GM12864 (cell line): ENCODE measurements at places on chromosomes 3 and 15.

- no peak for DNase-seq
Measured at GRCh38 chr3:34396288-34396687, 597.9 kb downstream of the PDCD6IP start.

- no peak for DNase-seq
Measured at GRCh38 chr3:48141604-48142137, 46.5 kb downstream of the CDC25A start.

GRCh38 chr15:42510258-42511006 lies 15.0 kb downstream of the SNAP23 start:
- DNase-seq, result no peak

GRCh38 chr15:41698779-41699178 lies 38.6 kb downstream of the MGA start:
- no peak for DNase-seq
